ENCODE measurements at places on chromosomes 2 and 18.

- no peak for DNase-seq
These were observed 232.0 kb downstream of the ANAPC1 start for GRCh38 chr2:111652038-111652437.

DNA sequence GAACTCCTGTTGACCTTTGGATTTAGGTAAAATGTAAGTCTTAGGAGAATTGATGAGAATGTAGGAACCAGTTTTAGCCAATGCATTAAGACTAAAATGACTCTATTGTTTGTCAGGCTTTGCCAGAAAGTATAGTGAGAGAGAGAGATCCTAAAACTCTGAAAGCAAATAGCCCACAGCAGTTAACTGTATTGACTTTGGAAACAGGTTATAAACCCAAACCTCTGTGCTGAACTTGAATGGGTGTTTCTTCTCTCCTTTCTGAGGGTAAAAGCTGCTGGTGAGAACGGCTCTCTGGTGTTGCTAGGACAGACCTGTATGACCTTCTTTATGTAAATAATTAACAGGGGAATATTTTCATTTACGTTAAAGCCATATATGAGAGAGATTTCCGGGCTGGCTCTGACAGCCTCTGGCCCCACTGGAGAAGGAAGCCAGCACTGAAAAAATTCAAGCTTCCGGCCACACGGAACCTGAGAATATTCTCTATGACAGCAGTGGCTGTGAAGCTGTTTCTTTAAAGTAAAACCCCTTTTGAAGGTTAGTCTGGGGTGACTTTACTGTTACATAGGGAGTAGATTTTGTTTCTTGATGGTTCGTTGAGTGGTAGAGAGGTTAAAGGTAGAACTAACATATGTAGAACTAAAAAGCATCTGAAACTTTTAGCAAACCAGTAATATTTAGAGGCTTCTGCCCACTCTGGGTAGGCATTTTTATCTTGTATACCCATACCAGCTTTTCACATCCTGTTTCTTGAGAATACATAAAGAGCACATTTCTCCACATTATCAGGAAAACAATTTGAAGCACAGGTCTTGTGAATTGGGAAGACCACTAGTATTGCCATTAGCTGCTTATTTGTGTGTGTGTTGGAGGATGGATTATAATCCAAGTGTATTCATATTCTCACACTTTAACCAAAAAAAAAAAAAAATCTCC is 123.8 kb downstream of the SPTBN1 start:
- DNase-seq = no peak

- DNase-seq = no peak
These were observed 706.7 kb upstream of the TMEFF2 start for GRCh38 chr2:192901446-192901845.

GRCh38 chr2:158101384-158101926 is at the start of gene UPP2:
Gene UPP2 (plus strand): TSS chr2:158101876. CDS start chr2:158102064, 188 bp downstream.
- DNase-seq = no peak

GRCh38 chr18:47719096-47719780 is 211.2 kb downstream of the SMAD2 start:
- DNase-seq = no peak

GRCh38 chr2:235992024-235992423 is 176.2 kb downstream of the GBX2 start:
- no peak for DNase-seq

DNA sequence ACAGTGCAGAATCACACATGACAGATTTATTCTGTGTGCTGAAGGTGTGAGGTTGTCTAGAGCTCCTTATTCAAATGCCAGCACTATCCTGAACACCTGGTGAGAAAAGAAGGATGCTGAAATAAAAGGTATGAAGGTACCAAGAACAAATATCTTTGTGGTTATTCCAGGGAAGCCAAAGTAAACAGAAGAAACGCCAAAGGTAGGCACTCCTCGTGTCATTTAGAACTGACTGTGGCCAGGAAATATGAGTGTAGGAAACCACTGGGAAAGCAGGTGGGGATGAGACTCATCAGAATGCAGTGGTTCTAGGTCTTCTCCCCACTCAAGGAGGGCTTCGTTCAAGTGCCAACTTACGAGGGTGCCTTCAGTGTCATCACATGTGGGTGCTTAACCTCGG is 80.8 kb downstream of the KIF5C start:
- no peak for DNase-seq

Measured in right renal pelvis (tissue), 4 donors.